ENCODE measurements at places on chromosomes 3 and 15.
A peak's percentile ranks its signal among the peaks of the same experiment; 100 is the strongest.

DNA sequence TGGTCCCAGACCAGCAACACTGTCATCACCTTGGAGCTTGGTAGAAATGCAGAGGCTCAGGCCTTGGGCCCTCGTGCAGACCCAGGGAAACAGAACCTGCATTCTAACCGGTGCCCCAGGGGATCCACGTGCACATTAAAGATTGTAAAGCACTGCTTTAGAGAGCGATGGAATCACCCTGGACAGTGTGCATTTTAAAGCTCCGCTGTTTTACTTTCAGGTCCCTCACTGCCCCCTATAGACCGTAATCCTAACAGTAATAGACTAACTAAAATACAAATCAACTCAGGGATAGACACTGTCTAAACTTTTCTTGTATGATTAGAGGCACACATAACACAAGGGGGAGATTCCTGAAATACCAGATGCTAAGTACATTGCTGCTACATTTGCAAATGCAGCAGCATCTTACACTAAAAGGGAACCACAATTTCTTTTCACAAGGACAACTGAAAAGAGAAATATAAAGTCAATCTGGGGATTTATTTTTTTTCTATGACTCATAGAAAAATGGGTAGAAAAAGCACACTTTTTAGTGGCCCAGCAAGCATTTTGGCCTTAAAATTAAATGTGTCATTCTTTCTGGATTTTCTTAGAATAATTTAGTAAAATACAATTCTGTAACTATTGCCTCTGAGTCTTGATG is 10.5 kb upstream of the SH3GL3 start:
- DNase-seq: no peak

GRCh38 chr15:35329521-35329961 is 216.4 kb downstream of the DPH6 start:
- no peak for DNase-seq

DNA sequence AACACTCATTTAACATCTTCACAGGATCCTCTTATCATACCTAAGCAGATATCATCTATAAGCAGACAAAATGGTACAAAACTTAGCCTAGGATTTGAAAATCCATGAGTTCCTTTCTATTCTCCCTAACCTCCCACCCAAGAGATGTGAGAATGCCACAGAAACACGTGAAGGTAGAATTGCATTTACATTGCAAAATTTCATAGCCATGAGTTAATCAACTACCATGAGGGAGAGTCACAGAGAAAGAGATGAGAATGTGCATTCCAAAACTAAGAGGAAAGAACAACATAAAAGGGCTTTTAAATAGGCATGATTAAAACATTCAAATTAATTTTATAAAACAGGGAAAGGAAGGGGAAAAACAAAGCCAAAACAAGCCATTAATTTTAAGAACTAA is 806.2 kb downstream of the NTRK3 start:
- DNase-seq: no peak

- no peak for DNase-seq
These were observed 749 bp downstream of the SRGAP3 start for GRCh38 chr3:9248522-9249271.

DNA sequence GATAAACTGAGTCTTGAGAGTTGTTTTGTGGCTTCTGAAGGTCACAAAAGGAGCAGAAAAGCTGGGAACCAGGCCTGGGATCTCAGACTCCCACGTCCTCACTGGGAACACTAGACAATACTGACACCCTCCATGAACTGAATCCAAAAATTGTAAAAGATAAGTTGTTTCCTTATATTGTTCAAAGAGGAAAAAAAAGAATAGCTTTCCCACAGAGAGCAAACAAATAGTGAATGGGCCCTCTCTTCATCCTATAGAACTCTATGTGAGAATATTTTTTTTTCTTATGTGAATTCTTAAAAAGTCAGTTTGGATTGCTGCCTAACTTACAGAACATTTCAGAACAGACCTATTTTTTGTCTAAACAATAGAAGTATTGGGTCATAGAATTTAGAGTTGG is 203.5 kb downstream of the MECOM start:
- no peak for DNase-seq

GRCh38 chr15:82139823-82140268 is 94.0 kb upstream of the MEX3B start:
- no peak for DNase-seq

GRCh38 chr15:58065445-58066041 is at the start of gene ALDH1A2:
ALDH1A2 (minus strand) TSS chr15:58065711; CDS start chr15:58065650, 61 bp downstream.
- no peak for DNase-seq

- DNase-seq: no peak
These were observed 116.4 kb downstream of the PDCD6IP start for GRCh38 chr3:33914731-33915379.

GRCh38 chr15:71730277-71731144 is 79.8 kb upstream of the NR2E3 start:
- no peak for DNase-seq

- DNase-seq: no peak
These were observed 462.2 kb upstream of the MDFIC2 start for GRCh38 chr3:70774641-70775040.

DNA sequence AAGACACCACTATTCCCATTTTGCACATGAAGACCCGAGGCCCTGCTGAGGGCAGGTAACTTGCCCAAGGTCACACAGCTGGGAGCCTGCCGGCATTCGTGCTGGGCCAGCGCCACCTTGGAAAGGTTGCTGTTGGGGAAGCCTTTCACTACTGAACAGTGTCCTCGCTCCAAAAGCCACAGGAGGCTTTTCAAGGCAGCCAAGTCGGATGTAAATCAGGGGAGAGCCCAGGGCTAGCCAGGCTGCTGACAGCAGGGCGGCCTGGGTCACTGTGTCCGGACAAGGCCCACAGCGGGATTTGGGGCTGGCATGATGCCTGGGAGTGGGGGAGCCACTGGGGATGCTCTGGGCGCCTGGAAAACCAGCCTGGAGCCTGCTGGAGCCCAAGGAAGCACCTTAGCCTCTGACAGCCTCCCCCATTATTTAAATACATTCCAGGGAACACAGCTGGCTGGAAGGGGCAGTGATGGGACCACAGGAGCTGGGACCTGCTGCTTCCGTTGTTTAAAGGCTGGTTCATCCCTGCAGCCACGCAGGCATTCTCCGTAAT is 10.5 kb downstream of the SLC6A6 start:
- no peak for DNase-seq

DNA sequence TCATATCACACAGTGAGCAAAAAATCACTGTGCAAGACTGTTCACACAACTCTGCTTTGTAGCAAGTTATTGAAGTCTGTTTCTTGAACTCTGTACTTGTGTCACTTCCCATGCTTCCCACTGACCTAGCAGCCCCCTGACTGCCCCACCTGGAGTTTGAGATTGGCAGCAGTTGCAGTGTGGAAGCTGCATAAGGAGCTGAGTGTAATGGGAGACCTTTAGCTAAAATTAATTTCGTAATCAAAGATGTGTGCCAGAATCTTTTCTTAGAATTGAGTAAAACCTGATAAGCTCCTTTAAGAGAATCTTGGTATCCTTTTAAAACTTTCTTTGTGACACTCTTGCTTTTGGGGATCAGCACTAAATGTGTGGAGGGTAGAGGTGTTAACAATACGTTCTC is 42.8 kb downstream of the NKIRAS1 start:
- DNase-seq: no peak

DNA sequence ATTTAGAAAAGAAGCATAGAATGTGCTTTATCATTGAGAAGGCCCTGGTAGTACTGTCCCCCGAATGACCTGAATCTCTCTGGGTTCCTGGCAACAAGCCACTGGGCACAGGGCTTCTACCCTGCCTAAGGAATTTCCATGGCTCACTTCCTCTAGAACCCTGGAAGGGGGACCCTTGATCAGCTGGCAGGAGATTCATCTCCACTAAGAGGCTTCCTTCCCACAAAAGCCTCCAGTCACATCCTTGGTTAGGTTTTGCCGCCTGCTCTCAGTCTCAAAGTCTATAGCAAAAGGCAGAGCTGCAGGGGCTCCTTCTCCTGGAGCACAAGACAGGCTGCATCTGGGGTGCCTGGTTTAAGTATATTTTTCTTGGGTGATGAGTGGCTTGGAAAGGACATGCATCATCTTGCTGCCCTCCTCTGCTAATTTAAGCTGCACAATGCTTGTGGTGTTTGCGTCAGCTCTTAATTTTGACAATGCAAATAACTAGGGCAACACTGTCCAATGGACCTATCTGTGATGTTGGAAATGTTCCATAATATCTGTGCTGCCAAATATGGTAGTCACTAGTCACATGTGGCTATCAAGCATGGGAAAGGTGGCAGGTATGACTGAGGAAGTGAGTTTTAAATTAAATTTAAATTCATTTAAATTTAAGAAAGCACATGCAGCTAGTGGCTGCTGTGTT is 33.4 kb upstream of the RARRES1 start:
- DNase-seq: no peak

DNA sequence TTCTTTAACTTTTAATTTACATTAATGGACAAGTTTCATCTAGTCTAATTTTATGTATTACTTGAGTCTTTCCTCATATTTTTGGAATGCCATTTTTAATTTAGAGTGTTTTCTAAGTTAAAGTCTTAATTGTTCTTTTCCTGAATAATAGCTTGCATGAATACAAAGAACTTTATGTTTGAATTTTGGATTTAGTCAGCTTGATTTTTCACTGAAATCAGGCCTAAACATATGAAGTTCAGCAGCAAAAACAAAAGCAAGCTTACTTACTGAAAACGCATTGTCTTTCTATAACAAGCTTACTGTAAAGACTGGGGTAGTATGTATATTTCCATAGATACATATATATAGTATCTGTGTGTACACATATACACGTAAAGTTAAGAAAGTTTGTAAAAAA is 126.0 kb downstream of the ZBTB20 start:
- DNase-seq: no peak

DNA sequence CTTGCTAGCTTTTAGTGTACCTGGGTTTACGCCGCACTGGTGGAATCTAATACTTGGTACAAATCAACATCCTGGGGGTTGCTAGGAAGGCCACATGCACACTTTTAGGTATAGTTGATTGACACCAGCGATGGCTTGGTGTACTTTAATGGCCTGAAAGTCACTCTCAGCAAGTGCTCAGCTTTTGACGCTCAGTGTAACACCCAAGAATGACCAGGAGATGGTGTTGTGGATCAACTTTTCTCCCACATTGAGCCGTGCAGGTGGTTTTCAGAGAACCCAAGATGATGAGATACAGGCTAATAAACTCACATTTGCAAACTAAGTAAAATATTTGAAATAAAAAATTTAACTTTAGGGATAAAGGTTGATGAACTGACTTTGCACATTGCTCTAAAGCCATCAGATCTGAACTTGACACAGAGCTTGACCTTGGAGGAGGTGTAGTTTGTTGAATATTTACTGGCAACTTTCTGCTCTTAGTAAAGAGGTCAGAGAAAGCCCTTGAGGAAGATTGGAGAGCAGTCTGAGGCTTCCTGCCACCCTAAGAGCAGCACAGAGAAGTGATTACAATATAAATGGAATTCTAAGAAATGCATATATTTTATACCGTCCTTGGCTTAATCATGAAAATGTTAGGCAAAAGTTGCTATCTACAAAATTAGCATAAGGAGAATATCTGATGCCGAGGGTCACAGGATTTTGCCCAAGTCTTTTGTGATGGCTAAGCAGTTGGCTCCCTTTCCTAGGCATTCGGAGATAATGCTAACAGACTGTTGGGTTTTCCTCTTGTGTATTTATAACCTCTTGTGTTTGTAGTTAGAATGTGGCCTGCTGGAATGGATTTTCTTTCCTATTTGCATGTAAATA is 143.4 kb upstream of the RASGRP1 start:
- DNase-seq: no peak

GRCh38 chr3:87792198-87792533 is 266.6 kb downstream of the CGGBP1 start:
- no peak for DNase-seq

- DNase-seq: peak; percentile 65
These were observed 20.7 kb downstream of the KLF13 start for GRCh38 chr15:31347067-31347975.

- no peak for DNase-seq
These were observed 16.7 kb upstream of the CCDC174 start for GRCh38 chr3:14634763-14635400.

- no peak for DNase-seq
These were observed 149.2 kb upstream of the TOPAZ1 start for GRCh38 chr3:44092497-44092896.

- no peak for DNase-seq
These were observed 16.3 kb upstream of the FBLN2 start for GRCh38 chr3:13532631-13533030.

- DNase-seq: no peak
These were observed 409.8 kb downstream of the FGF12 start for GRCh38 chr3:192317564-192317963.

GRCh38 chr3:129577925-129578786 is 28.3 kb downstream of the PLXND1 start:
- no peak for DNase-seq

DNA sequence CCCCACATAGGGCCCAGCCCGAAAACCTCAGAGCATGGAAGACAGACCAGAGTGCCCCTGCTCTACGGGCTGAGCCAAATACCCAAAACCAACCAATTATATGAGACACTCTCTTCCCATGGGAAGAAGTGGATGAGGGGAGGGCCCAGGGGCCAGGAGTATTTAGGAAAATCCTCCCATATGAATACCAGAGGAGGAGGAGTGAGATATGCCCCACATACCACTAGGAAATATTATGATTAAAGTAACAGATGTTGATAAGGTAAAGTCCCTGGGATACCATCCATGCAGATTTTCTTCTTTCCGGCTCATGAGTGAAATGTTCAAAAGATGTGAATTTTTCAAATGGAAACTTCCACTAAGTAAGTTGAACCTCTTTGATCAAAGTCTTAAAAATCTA is 50.4 kb downstream of the MESD start:
- no peak for DNase-seq

GRCh38 chr3:161781381-161781780 is 284.8 kb downstream of the OTOL1 start:
- DNase-seq: no peak

- DNase-seq: no peak
These were observed 90.4 kb downstream of the TJP1 start for GRCh38 chr15:29731865-29732264.

DNA sequence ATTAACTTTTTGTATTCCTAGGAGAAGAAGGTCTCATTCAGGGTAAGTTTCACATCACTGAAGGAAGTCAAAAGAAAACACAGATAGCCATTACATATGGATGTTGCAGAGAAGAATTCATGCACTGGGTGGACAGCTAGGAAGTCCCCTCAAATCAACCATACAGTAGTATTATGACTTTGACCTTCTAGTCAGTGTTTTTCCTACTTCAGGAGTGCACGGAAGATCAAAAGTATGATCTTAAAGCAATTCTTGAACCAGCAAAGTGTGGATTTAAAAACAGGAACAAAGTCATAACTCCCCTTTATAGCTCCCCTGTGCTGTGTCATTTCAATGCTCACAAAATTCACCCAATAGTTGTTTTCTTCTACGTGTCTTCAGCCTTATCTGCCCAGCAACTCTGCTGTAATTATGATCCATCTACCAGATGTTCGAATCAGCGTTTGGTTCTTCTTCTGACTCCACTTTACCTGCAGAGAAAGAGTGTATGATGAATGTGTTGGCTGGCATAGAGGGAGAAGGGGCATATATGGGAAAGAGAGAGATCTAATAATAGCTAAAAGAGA is 118.1 kb upstream of the MEIS2 start:
- DNase-seq: no peak

DNA sequence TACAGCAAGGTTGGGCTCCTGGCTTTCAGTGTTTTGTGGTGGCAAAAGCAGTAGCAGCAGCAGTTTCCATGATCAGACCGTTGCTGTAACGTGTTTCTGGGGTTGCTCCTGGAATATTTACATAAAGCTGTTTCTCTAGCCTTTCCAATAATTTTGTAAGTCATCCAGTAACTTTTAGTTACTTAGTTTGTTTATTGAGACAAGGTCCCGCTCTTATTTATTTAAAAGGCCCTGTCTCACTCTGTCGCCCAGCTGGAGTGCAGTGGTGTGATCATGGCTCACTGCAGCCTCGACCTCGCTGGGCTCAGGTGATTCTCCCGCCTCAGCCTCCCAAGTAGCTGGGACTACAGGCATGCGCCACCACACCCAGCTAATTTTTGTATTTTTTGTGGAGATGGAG is 8.8 kb upstream of the MYO5A start:
- no peak for DNase-seq

Measured in stimulated activated CD8-positive, alpha-beta memory T cell treated with anti-CD3 and anti-CD28 coated beads, Interleukin-7, amount 100 ng/mL, for 4 hours (primary cell).